ENCODE measurements at places on chromosomes 2 and 18. TPM values are rescaled to one million over a fixed set of nuclear protein-coding genes. Genes with fewer than 3 reads are reported as not detected.

Gene MSTN
- 0.10 TPM for total RNA-seq

GRCh38 chr2:56185101-56185581 lies 1.4 kb downstream of the CCDC85A start:
- H3K27me3 ChIP-seq = peaks cover 63% of the 10 kb centered on the region
- H3K4me3 ChIP-seq = peak overlapping the region; percentile 68
- H3K27ac ChIP-seq = no peak overlapping the region
- DNase-seq = no peak
- H3K36me3 ChIP-seq = no peaks in the 10 kb centered on the region
- peaks cover 9% of the 10 kb centered on the region for H3K4me1 ChIP-seq

GRCh38 chr18:79817607-79817998 lies 19.9 kb downstream of the KCNG2 start:
- no peak overlapping the region for H3K4me3 ChIP-seq
- no peaks in the 10 kb centered on the region for H3K36me3 ChIP-seq
- DNase-seq = no peak
- peaks cover 26% of the 10 kb centered on the region for H3K27me3 ChIP-seq
- no peak overlapping the region for H3K27ac ChIP-seq

DNA sequence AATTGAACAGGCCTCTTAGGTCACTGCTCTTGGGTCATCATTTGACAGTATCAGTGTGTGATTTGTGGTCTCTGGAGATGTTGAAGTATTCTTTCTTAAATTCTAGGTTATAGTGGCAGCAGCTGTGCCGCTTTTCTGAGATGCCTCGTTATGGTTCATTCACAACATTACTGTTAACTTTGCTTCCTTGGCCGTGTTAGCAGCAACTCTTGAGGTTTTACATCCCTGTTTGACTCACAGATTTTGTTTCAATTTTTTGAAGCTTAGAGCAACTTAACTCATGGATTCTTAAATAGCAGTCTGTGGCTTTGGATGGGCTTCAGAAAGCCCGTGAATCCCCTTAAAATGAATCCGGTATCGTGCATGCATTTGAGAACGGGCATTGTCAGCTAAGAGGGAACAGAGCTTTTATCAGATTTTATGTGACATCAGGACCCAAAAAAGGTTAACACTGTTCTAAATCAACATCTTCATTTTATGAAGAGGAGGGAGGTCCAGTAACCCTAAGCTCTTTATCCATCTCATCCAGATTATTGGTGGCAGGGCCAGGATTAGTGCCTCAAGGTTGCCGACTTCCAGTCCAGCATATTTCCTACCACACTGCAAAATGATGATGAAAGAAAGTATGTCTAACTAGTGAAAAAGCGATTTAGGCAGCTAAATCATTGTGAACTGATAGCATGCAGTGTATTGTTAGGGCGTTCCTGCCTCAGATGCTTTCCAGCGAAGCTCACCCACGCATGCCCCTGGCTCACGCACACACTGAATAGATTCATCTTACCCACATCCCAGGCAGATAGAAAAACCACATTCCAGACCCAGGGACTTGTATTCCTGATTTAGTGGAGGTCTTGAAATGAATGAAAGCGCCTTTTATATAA lies 5.1 kb downstream of the TRIB2 start:
- peak overlapping the region; percentile 98 for H3K27ac ChIP-seq
- H3K4me3 ChIP-seq = peak overlapping the region; percentile 99
- no peaks in the 10 kb centered on the region for H3K27me3 ChIP-seq
- peaks cover 21% of the 10 kb centered on the region for H3K36me3 ChIP-seq
- DNase-seq = no peak
- H3K4me1 ChIP-seq = peaks cover 63% of the 10 kb centered on the region

Gene ZFP36L2
- total RNA-seq = 627 TPM

- H3K4me1 ChIP-seq = peaks cover 2% of the 10 kb centered on the region
- DNase-seq = no peak
- peaks cover 70% of the 10 kb centered on the region for H3K27me3 ChIP-seq
- no peak overlapping the region for H3K4me3 ChIP-seq
- H3K36me3 ChIP-seq = no peaks in the 10 kb centered on the region
Measured at GRCh38 chr2:204313256-204313655, 232.0 kb upstream of the PARD3B start.
